ENCODE measurements at places on chromosomes 13 and 19.

GRCh38 chr13:79724348-79725103 lies 243.6 kb downstream of the NDFIP2 start:
- DNase-seq = no peak

DNA sequence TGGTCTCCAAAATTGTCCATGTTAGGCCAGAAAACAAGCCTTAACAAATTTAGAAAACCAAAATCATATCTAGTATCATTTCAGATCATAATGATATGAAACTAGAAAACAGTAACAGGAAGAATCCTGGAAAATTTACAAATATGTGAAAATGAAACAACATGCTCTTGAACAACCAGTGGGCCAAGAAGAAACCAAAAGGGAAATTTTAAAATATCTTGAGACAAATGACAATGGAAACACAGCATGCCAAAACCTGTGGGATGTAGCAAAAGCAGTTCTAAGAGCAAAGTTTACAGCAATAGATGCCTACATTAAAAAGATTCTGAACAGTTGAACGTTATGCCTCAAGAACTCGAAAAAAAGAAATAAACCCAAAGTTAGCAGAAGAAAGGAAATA lies 32.6 kb downstream of the VWA8 start:
- DNase-seq = no peak

DNA sequence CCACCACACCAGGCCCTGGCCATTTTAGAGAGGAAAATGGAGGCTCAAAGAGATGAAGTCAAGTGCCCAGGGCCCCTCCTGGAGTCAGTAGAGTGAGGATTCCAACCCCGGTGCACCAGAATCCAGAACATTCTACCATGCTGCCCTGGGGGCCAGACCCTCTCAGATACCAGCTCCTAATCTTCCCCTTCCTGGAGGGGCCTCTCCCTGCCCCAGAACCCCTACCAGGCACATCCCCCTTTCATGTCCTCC lies 11.1 kb downstream of the CAPN12 start:
- no peak for DNase-seq

DNA sequence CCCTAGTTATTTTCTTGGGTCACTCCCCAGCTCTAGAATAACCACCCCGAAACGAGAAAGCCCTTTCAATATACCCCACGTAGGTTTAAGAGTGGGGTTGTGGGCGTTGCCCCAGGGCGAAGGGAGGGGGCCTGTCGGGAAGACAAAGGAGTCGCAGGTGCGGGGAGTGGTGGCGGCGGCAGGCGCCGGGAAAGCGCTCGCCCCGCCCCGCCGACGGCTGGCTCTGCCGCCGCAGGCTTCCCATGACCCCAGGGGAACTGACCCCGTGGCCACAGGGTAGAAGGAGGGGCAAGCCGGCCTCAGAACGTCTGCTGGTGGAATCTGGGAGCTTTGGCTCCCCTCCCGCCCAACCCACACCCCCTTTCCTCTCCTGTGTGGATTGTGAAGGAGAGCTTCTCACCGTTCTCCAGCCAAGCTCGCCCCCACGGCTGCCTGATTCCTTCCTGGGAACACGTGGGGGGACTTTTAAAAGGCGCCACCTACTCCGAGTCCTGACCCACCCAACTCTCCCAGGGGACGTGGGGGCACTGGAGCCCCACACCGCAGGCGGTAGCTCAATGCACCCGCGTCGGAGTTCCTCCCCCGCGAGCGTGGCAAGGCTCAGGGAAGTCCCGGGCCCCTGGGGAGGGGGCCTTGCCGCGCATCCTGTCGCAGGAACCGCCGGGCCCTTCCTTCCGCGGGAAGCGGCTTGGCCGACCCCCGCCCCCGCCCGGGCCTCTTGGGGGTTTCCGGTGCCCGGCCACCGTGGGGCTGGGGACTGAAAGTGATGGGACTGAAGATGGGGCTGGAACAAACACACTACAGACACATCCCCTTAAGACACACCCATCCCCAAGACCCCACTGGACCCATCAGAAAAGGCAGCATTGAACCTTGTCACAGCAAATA lies 5.5 kb downstream of the IER2 start:
- peak; percentile 72 for DNase-seq

DNA sequence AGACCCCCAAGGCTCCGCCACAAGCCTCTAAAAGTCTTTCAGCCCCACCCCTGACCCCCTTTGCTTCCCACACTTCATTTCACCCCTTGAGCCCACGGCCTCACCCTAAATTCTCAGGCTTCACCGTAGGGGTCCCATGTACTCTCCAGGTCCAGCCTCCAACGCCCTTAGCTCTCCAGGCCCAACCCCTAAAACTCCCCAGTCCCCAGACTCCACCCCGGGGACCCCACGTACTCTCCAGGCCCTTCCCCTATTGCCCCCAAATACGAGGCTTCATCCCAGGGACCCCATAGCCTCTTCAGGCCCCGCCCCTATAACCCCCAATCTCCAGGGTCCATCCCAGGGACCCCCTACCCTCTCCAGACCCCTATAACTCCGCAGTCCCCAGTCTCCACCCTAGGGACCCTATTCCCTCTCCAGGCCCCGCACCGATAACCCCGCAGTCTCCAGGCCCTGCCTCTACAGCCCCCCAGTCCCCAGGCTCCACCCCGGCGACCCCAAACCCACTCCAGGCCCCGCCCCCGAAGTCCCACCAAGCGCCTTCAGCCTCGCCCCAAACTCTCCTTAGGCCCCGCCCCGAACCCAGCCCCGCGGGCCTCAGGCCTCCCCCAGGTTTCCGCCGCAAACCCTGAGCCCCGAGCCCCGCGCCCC lies 619 bp downstream of the MED16 start:
- no peak for DNase-seq

Data from stimulated activated CD4-positive, alpha-beta T cell treated with anti-CD3 and anti-CD28 coated beads, TNF-alpha, amount 100 ng/mL, for 24 hours (primary cell).